Mammary epithelial cell (primary cell): ENCODE measurements at places on chromosomes 4 and X. TPM values are rescaled to one million over a fixed set of nuclear protein-coding genes. Genes with fewer than 3 reads are reported as not detected.

Gene PRKX
- 39.7 TPM for total RNA-seq

Gene VSIG4
- total RNA-seq = not detected in 2 replicates

Gene TMEM31
- total RNA-seq = not detected

Gene SPANXN3
- total RNA-seq = not detected

Gene KLHL8
- 9.8 and 10.8 TPM in 2 replicates for total RNA-seq

Gene SH3RF1
- 38.2 TPM for total RNA-seq

Gene LANCL3
- 0.56 and 1.4 TPM in 2 replicates for total RNA-seq

Gene DCTD
- total RNA-seq = 71.3 TPM

Gene CISD2
- total RNA-seq = 26.8 and 32.5 TPM in 2 replicates

Gene ZNF275
- total RNA-seq = 7.5 and 8.1 TPM in 2 replicates

Gene CD40LG
- total RNA-seq = not detected

Gene OTOP1
- total RNA-seq = not detected

Gene ARX
- total RNA-seq = not detected in 2 replicates

Gene NPY1R
- total RNA-seq = not detected in 2 replicates

Gene AFM
- not detected in 2 replicates for total RNA-seq

Gene PAGE2
- not detected for total RNA-seq

Gene PLAC8
- 2.8 TPM for total RNA-seq

Gene CT47B1
- total RNA-seq = not detected

Gene CTBP1
- 237 TPM for total RNA-seq

Gene DCHS2
- total RNA-seq = 0.17 TPM
